ENCODE measurements at places on chromosomes 16 and 17.

DNA sequence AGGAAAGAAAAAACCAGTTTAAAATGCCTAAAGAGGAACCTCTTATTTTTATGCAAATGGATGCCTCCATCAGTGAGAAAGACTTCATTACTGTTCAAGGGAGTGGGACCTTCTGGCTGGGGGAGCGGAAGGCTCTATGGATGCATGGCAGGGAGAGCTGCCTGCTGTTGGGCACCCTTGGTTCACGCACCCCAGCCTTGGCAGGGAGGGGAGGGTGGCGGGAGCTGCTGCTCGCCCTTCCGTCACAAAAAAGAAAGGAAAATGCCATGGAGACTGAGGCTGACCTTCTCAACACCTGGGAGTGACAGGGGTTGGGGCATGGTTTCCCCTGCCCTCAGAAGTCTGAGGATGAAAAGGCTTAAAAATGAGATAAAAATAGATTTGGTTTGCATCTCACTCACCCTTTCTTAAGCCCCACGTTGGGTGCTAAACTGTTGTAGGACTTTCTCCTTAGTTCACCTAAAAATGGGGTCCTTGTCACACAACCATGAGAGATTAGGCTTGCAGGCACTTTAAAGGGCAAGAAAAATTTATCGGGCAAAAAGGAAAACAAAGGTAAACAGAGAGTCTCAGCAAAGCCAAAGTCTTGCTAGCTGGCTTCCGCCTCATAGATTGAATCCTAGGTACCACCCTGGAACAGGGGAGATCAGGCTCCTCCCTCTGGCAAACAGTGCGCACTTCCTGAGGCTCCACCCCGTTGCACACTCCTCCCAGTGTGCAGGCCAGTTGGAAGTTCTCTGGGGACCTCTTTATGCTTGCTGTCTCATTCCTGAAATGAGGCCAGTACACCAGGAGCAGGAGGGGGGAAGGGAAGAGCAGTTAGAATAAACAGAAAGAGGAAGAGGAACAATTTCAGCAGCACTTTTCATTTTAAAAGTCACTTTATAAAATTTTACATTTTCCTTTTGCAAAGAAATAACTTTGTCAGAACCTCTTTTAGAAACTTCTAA is 31.6 kb downstream of the PHKB start:
- DNase-seq: no peak

DNA sequence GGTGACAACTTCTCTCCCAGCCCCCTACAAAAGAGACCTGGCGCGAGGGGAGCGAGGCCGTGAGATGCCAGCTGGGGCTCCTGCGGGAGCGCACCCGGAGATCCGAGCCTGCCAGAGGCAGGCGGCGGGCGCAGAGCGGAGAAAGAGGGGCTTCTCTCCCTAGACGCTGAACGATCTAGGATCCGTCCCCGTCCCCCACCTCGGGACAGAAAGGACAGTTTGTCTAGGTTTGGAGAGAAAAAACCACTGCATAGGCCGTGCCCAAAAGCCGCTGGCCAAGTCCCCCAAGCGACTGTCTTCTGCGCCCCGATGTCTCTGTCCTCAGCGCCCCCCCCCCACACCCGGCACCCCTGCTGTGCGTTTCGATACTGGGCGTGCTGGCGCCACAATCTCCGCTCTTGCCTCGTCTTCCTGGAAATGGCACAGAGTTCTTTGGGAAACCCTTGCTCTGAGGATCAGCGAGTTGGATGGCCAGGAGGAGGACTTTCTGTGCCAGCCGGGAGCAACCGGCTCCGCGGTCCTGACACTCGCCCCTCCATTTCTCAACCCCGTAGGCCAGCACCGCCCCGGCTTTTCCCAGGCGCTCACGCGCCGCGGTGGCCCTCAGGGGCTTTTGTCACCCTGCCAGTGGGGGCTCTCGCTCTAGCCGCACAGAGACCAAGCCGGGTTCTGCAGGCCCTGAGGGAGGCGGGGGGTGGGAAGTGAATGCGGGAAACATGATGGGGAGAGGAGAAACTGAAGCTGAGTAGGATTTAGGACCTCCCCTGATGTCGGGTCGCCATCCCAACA is 1.0 kb downstream of the SSTR2 start:
- DNase-seq: no peak

DNA sequence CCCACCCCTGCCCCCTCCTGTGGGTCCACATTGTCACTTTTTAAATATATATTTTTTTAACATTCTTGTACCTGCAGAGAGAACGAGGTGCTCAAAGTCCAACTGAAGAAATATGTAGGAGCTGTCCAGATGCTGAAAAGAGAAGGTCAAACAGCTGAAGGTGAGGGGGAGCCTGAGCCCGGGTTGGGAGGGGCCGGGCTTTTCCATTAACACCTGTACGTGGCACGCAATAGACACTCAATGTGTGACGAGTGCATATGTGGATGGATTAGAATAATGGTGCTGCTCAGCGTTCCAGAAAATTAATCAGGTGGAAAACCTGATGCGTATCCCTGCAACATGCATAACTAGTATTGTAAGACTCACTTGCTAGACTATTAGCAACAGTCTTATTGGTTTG is 223.0 kb downstream of the SNX29 start:
- DNase-seq: no peak

DNA sequence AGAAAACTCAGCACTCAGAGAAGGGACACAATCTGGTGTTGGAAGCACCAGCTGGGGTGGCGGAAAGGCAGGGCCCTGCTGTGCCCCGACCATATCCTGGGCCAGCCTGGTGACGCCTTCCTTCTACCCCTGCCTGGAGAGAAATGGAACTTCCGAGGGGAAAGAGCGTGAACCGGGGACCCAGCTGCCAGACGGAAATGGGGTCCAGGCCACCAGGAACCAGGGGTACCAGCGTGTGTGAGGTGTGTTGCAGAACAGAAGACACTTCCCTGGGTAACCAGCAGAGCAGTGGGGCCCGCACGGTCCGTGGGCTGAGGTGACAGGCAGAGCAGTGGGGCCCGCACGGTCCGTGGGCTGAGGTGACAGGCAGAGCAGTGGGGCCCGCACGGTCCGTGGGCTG is 6.8 kb downstream of the RAB40B start:
- DNase-seq: no peak
